Anterior cingulate cortex (tissue), 58 donors: ENCODE measurements at places on chromosomes 3 and 15.

DNA sequence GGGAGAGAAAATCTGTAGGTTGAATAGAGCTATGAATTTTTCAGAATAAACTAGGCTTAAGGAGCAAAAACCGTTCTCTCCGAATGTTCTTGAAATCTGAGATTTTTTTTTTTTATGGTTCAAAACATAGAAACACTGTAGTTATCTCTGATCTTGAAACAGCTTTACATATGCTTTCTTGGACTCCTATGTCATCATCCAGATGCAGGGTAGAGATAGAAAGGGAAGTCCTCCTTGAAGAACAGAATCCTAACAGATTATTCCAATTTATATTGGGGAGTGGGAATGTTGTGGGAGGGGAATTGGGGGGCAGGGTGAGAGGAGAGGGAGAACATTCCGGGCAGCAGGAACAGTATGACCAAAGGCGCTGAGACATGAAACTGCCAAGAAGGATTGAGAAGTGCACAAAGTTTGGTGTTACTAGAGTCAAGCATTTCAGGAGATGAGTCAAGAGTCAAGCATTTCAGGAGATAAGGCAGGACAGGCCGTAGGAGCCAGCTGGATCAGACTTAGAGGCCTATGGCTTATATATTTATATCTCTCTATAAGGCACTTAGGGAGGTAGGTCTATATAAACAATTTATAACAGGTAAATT, 21.9 kb upstream of the ST3GAL6 start:
- no peak for DNase-seq

DNA sequence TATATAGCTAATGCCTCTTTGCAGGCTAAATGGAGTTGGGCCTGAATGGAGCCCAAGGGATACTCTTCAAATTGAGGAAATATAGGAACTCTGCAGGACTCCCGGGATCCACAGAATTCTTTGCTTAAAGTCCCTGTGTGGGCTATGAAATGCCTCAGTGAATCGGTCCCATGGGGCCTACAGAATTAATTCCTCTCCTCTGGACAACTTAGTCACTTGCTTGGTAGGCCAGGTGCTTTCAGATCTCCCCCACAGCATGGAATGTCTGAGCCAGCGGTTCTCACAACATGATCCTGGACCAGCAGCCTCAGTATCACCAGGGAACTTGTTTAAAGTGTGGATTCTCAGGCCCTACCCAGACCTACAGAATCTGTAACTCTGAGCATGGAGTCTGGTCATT, 15.1 kb upstream of the PRICKLE2 start:
- no peak for DNase-seq

GRCh38 chr3:63096248-63097058, 181.7 kb upstream of the SYNPR start:
- no peak for DNase-seq

DNA sequence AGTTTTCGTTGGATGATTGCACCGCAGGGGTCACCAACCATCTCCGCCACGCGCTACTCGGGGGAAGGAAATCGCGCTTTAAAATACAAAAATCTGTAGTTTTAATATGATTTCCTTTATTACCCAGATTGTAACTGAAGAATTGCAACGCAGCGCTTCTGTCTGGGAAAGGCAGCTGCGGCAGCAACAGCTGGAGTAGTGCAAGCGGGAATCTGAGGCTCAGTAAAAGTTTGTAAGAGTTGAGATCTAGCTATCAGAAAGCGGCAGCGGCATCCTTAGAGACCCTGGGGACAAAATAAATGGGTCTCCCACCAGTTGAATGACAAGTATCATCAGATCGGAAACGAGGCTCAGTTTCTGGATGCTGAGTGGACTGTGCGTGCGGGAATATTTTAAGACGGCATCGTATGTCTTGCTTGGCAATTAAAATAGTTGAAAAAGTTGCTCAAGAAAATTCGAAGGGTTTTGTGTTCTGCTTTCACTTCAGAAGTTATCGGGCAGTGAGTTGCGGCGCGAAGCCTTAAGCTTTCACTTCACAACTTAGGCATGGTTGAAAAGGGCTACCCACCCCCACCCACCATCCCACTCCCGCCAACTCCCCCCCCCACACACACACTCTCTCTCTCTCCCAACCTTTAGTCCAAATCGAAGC, 2.7 kb downstream of the MECOM start:
- DNase-seq, result no peak

GRCh38 chr15:60795889-60796288, 316.9 kb upstream of the ICE2 start:
- no peak for DNase-seq

- no peak for DNase-seq
These were observed 35.2 kb upstream of the CDAN1 start for GRCh38 chr15:42772144-42772543.

DNA sequence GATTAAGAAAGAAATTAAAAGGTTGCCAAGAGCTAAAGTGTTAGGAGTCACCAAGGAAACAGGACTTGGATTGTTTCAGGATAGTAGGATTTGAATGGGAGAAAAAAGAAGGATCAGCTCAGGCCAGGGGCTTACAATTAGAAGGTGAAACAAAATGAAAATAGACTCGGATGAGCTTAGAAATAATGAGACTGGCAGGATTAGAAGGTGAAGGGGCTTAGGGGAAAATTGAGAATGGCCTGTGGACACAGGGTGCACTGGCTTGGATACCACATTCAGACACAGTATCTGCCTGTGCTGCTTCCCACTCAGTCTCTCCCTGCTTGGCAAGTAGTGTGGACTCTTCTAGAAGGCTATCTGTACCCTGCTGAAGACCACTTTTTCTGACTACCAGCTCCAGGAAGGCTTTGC, 206.1 kb upstream of the ATP10A start:
- no peak for DNase-seq

- DNase-seq, result no peak
These were observed 115.9 kb downstream of the CBLB start for GRCh38 chr3:105752791-105753415.

- DNase-seq, result no peak
These were observed 96.6 kb downstream of the DNAJB8 start for GRCh38 chr3:128369881-128370642.

DNA sequence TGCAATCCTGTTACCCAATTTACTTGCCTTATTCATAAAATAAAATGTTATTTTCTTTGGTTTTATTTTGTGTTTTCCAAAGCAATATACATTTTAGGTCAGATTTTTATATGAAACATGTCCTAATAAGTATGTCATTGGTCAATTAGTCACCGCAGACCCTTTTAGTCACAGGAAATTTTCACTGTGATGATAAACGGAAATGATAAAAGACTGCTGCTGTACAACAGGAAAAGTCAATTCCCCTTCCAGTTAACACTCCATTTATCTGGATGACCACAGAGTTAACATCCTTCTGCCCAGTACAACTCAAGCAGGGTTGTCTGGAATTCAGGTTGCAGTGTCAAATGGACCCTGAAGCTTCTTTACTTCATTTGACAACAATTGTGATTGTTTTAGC, 175.2 kb downstream of the LSAMP start:
- no peak for DNase-seq

DNA sequence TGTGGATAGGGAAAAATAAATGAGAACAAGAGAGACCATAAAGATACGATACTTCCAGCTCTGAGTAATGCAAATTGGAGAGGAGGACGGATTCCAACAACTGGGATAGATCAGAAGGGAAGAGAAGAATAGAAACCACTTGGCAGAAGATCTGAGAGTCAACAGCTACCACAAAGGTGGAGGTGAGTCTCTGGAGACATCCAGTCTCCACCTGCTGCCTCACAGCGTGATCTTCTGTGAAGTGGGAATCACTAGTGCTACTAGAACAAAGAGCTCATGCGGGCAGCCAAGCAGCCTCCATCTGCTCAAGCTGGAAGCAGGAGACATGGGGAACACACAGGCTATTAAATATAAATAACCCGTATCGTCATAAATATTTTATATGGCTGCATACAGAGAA, 558.5 kb upstream of the CFAP20DC start:
- no peak for DNase-seq

- peak; percentile 32 for DNase-seq
These were observed 107.6 kb downstream of the PEX5L start for GRCh38 chr3:179929091-179929529.

GRCh38 chr3:178194539-178194938, 341.7 kb upstream of the KCNMB2 start:
- no peak for DNase-seq
